ENCODE measurements at places on chromosomes 5 and 9. TPM values are rescaled to one million over a fixed set of nuclear protein-coding genes. Genes with fewer than 3 reads are reported as not detected.

Gene RNF180
- not detected for total RNA-seq

DNA sequence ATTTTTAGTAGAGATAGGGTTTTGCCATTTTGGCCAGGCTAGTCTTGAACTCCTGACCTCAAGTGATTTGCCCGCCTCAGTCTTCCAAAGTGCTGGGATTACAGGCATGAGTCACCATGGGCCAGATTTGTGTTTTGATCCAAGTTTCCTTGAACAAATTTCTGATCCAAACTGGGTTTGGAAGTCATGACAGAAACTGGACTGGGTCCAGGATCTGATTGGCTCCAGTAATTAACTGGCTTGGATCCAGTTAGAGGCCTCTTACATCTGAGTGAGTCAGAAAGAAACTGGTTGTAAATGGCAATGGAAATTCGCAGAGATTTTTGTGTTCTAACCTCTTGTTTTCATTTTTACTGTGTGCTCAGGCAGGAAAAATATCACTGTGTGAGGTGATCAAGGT lies 141.6 kb downstream of the SLC25A46 start:
- DNase-seq = no peak

- DNase-seq = no peak
Observed at GRCh38 chr5:134103397-134103796, 11.1 kb upstream of the TCF7 start.

DNA sequence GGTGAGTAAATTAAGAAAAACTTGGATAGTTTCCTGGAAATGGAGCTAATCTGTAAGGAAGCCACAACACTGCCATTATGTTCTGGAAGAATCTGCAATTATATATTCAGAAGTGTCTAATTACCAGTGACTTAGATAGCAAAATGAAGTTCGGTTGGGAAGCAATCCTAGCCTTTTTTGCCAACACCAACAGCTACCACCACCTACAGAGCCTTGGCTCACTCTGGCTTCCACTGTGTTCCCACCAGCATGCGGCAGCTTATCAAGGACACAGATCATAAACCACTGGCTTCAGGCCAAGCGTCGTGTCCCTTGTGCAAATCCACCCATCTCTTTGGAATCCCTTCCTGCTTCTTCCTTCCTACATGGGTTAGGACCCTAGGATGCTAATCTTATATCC lies 118.0 kb upstream of the PCA3 start:
- DNase-seq = no peak

- no peak for DNase-seq
Observed at GRCh38 chr9:88803546-88804253, 187.6 kb upstream of the S1PR3 start.
